ENCODE measurements at places on chromosomes 5 and 9.

- DNase-seq: no peak
Observed at GRCh38 chr9:93419023-93419422, 32.5 kb upstream of the FAM120A start.

DNA sequence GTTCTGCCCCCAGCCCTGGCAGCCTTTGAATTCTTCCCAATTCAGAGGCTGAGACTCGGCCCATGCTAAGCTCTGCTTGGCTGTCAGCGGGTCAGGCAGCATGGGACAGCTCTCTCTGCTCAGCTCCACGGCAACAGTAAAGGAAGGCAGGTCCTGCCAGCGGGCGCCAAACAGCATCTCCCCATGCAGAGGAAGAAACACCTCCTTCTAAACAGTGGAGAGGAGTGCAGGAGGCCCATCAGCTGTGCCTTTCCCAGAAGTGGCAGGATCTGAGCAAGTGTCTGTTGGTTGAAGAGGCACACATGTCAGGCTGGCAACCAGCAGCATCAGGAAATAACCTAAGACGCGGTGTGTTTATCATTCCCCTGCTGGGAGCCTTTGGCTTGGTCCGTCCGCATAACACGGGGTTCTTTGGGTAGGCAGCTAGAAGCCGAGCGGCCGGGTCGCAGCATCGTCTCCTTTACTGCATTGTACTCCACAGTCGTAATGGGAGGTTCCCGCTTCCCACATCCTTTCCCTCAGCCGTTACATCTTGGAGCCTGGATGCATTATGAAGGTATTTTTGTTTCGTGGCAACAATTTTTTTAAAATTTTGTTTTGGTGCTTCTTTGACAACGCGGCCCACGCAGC is 42.7 kb upstream of the NCS1 start:
- DNase-seq: no peak

DNA sequence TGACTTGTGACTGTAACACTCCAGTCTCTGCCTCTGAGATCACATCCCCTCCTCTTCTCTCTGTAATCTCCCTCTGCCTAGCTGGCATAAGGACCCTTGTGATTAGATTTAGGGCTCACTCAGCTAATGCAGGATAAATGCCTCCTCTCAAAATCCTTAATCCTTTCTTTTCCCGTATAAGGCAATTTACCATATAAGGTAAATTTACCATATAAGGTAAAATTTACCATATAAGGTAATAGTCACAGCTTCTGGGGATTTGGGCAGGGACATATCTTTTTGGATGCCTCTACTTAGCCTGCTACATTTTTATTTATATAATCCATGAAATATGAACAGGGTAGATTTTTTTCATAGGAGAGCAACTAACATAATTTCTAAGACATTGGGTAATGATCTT is 318.0 kb upstream of the PUM3 start:
- DNase-seq: no peak

- DNase-seq: no peak
Observed at GRCh38 chr5:59069438-59070079, 486.7 kb downstream of the RAB3C start.

Data from stimulated activated CD4-positive, alpha-beta T cell treated with anti-CD3 and anti-CD28 coated beads, Interleukin-1b, Interleukin-23, amount 100 ng/mL, for 4 hours (primary cell).